ENCODE measurements at places on chromosomes 12 and 14.
A peak's percentile ranks its signal among the peaks of the same experiment; 100 is the strongest.

DNA sequence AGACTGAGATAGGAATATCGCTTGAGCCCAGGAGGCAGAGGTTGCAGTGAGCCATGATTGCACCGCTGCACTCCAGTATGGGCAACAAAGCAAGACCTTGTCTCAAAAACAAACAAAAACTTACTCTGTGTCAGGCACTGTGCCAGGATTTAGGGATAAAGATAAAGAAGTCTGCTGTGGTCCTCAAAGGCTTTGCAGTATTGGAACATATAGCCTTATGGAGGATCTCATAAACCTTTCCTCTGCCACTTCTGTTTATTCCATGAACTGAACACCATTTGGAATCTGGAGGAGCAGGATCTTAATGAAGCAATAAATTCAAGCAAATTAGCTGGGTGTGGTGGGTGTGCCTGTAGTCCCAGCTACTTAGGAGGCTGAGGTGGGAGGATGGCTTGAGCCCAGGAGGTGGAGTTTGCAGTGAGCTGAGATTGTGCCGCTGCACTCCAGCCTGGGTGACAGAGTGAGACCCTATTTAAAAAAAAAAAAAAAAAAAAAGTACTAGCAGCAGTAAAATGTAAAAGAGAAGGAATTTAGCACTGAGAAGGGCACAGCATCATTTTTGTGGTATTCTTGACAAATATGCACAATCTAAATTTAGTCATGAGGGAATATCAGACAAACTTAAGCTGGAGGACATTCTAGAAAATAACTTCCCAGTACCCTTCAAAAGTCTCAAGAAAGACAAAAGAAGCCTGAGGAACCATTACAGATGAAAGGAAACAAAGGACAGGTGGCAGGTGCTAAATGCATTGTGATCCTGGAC is 27.1 kb downstream of the BMAL2 start:
- no peak for DNase-seq

GRCh38 chr12:60251091-60251490 is 655.3 kb downstream of the SLC16A7 start:
- no peak for DNase-seq

DNA sequence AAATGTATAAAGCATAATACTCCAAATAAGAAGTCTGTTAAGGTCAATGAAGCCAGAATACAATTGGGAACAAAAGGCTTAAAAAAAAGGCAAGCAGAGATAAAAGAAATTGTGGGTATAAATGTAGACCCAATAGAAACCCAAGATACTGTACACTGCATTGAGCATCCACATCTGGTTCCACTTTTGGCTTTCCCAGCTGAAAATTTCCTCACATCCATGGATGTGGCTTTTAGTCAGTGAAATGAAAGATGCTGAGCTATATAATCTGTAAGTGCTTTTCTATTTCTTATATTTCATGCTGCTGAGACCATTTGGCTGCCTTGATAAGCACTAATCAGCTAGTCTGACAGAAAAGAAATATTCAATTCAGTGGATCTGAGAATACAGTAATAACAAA is 83.5 kb downstream of the PTPRR start:
- DNase-seq, result no peak

- DNase-seq, result no peak
These were observed 26.4 kb downstream of the GLIPR1L1 start for GRCh38 chr12:75360920-75361319.

DNA sequence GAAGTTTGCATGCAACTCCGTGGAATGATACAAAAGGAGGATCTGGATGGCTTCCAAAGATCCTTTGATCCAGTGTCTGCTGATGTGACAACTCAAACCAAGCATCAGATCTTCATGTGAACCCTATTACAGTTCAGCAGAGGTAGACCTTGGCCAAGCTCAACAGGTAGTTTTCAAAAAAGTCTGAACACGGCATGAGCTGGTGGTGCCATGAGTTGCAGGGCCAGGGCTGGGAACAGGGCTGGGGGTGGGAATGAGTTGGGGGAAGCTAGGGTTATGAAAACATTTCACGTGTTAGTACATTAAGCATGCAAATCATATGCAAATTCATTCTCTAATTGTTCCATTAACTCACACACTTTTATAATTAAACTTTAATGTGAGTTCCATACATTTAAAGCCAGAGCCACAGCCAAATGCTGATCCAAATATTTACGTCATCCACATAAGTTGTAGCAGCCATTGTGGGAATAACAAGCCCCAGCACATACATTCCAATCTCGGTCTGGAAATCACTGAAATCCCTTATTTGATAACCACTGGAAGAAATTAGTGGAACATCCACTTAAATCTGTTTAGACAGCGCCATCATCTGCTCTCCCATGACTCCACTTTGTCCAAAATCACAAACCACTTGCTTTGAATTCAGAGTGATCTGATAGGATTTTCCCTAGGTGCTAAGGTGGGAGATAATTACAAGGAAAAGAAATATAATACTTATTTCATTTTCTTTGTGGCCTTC is 158.5 kb downstream of the APAF1 start:
- DNase-seq, result no peak

DNA sequence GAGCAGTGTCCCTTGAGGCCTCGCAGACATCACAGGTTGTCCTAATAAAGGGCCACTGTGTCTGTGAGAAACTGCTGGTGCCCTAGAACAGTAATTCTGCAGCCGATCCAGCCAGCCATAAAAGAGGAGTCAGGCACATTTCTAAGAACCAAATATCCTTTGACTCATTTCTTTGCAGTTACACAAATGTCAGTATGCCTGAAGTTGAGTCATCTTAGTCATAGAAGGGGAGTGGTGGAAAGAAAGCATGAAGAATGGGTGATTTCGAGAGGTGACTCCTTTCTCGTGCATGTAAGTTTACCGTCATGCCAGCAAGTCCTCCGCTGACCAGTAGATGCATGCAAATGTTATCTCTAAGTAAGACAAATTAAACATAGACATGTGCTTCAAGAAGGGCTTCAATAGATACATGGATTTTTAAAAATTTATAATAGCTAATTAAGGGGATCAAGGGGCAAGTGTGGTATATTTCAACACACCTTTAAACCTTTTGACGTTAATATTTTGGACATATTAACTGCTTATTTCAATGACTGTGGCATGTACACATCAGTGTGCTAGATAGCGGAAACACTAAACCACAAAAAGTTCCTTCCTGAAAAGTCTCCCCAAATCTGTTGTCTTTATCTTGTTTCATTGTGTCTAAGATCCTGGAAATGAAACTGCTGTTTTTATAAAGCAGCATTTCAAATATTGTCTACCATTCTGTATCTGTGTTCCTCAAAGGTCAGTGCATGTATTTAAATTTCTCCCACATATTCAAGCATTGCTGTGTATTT is 497.4 kb downstream of the NPAS3 start:
- DNase-seq, result no peak

DNA sequence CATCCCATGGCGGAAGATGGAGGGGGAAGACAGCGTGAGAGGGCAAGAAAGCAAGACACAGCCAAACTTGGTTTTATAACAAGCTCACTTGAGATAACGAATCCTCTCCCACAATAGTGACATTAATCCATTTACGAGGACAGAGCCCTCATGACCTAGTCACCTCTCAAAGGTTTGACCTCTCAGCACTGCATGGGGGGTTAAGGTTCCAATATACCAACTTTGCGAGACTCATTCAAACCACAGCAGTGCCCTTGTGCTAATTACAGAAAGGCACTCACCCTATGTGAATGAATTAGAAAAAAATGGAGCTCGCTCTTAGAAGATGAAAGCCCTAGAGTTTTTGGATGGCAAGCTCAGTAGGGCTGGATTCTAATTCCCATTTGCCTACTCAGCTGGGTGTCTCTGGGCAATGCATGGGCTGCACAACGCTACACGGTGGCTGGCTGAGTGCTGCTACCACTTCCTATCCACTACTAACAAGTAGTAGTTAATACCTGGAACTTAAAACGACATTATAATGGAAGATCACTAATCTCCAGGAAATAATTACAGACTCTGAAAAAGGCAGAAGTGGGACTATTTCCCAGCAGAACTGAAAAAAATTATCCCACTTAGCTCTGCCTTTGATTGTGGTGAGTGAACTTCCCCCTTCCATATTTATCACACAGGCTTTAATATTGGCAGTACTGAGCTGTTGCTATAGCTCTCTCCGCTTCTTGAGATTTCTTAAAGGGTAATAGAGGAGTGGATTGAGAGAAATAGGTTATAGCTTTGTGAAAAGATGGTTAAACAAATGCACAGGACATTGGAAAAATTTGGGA is 27.5 kb downstream of the TESPA1 start:
- DNase-seq, result no peak

DNA sequence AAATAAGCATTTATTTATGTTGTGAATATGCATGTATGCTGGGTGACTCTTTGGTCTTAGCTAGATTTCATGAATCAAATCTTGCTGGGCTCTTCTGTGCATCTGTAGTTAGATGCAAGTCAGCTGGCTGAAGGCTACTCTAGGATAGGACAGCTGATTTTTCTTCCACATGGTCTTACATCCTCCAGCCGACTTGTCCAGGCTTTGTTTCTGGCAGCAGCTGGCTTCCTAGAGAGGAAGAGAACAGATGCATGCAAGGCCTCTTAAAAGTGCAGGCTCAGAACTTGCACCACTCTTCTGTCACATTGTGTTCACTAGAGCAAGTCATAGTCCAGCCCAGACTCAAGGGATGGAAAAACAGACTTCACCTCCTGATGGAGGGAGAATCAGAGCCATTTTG is 435.4 kb upstream of the STXBP6 start:
- DNase-seq, result no peak

DNA sequence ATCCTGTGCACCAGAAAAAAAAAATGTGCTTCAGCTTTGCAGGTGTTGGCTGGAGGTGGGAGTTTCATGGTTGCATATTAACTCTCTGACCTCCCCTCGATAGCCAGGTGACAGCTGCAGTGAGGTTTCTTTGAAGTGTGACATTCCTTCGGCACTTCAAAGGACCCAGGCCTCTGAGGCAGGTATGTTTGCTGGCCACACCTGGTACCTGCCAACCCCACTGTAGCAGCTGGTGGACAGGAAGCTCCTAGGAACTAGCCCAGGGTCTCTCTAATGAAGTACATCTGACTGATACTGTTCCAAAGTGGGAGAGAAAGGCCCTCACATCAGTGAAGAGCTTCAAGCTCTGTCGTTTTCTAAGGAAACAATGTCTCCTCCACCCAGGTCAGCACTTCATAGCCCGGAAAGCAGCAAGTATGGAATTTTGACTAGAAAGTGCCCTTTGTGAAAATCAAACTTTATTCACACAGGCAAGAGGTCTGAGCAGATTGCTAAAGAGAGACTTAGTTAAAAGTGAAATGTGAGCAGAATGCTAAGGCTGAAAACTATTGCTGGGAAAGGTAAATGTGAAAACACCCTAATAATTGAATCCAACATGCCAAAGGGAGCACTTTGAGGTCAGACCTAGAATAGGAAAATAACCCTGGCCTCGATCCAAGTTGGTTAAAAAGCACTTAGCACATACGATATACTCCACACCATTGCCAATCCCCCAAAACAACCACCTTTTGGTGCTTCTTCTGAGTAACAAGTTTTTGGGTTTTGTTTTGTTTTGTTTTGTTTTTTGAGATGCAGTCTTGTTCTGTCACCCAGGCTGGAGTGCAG is 71.3 kb downstream of the PHLDA1 start:
- no peak for DNase-seq

DNA sequence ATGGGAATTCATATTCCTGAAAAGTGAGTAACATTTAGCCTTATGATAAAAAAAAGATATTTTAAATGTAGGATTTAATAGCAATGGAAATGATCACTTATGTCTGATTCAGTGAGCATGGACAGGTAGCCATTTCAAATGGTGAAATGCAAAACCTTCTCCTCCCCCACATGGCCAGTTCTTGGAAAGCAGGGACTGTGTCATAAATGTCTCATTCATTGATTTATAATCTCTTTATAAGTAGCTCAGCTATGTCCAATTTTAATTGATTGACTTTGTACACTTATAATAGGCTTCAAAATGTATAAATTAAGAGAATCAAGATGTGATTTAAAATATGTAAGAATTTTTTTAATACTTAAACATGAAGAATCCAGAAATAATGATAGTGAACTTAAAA is 24.6 kb upstream of the SCFD1 start:
- no peak for DNase-seq

DNA sequence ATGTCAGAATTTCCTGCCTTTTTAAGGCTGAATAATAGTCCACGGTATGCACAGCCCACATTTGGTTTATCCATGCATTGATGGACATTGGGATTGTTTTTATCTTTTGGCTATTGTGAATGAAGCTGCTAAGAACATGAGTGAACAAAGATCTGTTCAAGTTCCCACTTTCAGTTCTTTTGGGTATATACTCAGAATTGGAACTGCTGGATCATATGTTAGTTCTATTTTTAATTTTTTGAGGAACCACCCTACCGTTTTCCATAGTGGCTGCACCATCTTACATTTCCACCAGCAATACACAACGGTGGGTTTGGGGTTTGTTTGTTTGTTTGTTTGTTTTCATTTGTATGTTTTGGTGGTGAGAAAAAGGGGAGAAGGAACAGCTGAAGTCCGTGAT is 6.4 kb downstream of the GPR68 start:
- no peak for DNase-seq

DNA sequence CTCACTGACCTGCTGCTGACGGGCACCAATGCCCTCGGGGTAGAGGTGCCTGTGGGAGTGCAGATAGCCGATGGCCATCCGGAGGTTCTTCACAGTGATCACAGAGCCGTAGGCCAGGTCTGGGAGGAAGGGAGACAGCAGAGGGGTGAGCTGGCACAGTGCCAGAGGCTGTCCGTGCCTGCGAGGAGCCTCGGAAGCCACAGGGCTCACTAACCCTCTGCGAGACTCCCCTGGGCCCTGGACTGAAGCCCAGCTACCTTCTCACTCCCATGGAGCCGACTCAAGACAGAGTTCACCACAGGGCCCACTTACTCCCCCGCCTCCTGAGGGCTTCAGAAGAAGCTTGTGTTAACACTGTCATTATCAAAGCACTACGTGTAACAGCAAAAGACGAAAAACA is 24.5 kb downstream of the POMT2 start:
- DNase-seq, result no peak

GRCh38 chr14:31024577-31025366 is 677 bp upstream of the AP4S1 start:
- DNase-seq, result no peak

DNA sequence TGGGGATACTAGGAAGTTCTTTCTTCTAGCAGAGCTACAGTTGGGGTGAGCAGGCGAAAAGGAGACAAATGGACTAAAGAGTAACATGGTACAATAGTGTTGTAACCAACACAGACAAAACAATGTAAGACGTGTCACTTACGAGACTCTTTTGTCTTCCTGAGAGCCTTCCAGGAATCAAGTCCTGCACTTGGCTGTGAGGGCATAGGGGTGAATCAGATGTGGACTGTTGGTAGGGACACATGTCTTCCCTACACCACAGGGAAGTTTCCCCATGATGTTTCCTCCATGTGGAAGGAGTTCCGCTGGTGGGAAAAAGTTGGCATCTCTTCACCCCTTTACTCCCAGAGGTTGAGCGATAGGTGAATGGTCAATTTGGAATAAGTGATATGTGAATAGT is 364.7 kb downstream of the NUAK1 start:
- no peak for DNase-seq

GRCh38 chr12:79934281-79935020 is 446 bp downstream of the PPP1R12A start:
- DNase-seq, result peak; percentile 27
